Activated T-cell treated with anti-CD3 and anti-CD28 coated beads for 48 hours (primary cell): ENCODE measurements at places on chromosomes 3 and 15.

DNA sequence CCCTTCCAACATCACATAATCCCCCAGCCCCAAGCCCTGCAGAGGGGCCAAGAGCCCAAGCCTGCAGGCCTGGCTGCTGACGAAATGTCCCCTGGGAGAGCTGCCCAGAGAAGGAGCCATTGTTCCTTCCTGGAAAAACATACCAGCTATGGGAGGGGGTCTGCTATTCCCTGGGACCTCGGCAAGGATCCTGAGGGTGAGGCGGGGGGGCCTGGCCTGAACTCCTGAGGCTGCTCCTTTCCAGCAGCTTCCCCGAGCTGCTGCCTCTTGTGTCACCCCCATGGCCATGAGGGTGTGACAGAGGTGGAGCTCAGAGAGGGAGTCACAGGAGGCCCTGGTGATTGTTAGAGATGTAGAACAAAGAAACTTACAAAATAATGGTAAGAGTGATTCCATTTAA, 12.9 kb downstream of the LOXL1 start:
- DNase-seq, result no peak

DNA sequence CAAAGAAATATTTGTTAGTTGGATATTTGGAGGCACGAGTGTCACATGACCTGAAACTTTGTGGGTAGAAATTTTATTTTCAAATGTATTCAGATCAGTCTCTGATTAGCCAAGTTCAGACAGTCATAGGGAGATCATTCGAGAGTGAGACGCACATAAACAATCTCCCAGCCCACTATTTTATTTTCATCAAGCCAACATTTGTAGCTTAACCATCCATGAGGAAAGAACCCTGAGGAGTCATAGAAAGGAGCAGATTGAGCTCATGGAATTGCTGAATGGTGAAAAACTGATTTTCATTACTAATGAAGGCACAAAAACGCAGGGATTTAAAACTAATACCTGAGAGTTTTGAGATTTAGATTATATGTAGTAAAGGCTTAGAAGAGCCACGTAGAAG, 548.7 kb downstream of the NSUN3 start:
- no peak for DNase-seq

DNA sequence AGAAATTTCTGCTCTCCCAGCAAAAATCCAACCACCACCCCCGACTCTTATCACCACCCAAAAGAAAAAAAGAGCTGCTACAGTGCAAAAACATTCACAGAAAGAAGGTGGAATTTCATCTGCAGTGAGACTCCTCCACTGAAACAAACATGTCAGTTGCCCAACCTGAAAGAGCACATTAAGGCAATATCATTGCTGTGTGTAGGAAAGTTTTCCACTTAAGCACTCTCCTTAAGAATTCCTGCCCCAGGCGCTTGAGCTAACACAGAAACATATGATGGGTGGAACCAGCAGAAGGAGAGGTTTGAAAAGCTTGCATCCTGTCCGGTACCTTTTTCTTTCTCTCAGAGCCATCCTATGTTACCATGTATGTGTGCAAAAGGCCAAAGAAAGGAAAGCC, 200.8 kb upstream of the GADL1 start:
- no peak for DNase-seq

GRCh38 chr3:108588601-108589000, 637 bp downstream of the CIP2A start:
- no peak for DNase-seq

DNA sequence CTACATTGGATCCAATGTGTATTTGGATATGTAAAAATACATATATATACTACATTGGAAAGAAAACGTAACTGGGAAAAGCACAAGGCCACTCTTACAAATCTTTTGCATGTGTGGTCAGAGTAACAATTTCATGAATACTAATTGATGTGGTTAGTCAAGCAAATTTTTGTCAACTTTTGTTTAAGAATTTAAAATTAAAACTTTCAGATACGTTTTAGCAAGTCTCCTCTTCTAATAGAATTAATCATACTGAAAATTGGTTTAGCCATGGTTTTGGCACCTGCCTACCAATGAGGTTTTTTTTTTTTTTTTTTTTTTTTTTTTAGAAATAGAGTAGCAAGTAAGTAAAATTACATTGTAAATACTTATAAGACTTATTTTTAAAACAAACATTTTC, 153.0 kb upstream of the CGNL1 start:
- no peak for DNase-seq

DNA sequence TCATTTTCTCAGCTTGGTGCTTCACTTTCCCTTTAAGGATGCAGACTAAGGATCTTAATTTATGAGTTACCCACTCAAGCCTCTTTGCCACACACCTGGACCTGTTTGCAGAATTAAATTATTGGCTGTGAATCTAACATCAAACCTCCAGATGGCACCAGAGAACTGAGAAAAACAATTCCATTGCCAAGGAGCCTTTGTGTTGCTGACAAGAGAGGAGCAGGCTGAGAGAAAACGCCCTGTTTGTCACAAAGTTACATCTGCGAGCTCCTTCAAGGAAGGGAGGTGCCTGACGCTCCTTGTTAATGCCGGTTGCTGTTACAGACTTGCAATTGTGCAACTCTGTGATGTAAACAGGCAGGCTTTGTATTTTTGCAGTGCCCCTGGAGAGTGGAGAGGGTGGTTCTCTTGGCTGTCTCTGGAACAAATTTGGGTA, 36.3 kb upstream of the TMC3 start:
- no peak for DNase-seq

- no peak for DNase-seq
These were observed 806.6 kb downstream of the SQOR start for GRCh38 chr15:46441294-46442062.

GRCh38 chr3:25469558-25469957, 41.5 kb downstream of the RARB start:
- no peak for DNase-seq

- DNase-seq, result no peak
These were observed 869.8 kb upstream of the CFAP20DC start for GRCh38 chr3:59919586-59919985.

DNA sequence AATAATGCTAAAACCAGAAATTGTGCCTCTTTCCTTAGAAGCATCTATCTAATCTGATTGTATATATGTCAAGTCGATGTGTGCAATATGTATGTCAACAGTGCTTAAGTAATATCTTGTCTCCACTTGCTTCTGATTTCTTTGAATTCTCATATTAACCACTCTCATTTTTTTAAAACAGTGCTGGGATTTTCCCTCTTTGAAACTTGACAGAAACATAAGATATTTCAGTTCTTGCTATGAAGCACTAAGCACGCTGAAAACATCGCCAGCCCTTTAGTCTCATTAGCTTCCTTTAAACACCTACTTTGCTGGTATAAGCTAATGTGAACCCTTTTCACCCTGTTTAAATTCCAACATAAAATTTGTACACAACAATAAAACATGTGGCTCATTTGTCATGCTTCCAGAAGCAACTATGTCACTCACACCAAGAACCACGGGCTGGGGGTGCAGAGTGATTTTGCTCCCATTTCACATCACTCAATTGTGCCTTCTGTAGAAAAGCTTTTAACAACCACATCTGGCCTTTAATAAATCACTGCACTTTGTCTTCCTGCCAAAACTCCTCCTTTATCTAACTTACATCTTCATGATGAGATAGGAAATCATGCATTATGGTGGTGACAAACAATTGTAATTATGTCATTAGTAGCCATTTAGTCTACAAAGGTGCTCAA, 185.2 kb downstream of the FOXP1 start:
- DNase-seq, result no peak

- DNase-seq, result no peak
These were observed 281.9 kb downstream of the ADAMTSL3 start for GRCh38 chr15:83935774-83936173.

GRCh38 chr3:146078031-146078430, 83.0 kb downstream of the PLOD2 start:
- no peak for DNase-seq

DNA sequence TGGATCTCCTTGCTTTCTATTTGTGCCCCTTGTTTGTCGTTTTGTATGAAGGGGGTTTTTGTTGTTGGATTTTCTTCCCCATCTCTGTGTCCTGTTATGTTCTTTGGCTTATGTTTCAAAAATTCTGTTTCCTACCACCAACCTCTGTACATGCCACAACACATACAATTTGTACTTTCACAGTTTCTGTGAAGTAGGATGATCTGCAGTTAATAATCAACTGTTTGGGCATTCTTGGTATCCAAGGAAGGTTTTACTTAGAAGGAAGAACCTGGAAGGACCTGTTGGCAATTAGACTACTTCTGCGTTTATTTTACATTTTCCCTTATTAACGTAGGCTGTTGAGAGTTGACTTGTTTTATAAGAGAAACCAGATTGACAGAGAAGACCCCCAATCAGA, 8.3 kb downstream of the SETD5 start:
- no peak for DNase-seq

GRCh38 chr15:71447328-71448250, 332.3 kb downstream of the THSD4 start:
- DNase-seq, result no peak

- DNase-seq, result no peak
These were observed 95.6 kb downstream of the CD200R1L start for GRCh38 chr3:112751061-112751460.

DNA sequence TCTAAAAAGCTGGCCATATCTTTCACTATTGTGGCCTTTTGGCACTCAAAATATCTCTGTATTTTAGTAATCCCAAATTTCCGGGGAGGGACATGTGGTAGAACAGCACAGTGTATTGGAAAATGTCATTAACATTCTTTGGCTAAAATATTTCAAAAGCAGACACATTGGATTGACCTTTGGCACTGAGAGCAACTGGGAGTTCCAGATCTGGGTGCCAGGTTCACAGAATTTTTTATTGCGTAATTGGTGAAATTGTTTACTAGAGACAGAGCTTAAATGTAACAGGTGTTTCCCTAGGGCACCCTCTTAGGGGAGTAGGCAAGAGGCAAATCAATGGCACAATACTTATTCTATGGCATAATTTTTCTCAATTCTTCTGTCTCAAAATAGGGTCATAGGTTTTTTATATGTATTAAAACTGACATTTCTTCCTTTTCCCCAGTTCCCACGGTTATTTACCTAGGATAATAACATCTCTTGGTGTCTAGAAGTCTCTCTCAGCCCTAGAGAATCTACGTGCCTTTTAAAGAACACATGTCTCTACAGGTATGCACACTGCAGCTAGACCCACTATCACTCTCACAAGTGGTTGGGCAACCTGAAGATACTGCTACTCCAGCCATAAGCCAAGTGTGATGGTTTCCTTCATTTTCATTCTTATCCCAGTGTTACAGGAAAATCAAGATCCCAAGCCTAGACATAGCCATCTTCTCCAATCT, 10.6 kb downstream of the RBMS3 start:
- DNase-seq, result no peak

- DNase-seq, result no peak
These were observed 9.3 kb downstream of the VEPH1 start for GRCh38 chr3:157493627-157494550.

- DNase-seq, result no peak
These were observed 6.9 kb downstream of the RTP2 start for GRCh38 chr3:187695449-187695848.

DNA sequence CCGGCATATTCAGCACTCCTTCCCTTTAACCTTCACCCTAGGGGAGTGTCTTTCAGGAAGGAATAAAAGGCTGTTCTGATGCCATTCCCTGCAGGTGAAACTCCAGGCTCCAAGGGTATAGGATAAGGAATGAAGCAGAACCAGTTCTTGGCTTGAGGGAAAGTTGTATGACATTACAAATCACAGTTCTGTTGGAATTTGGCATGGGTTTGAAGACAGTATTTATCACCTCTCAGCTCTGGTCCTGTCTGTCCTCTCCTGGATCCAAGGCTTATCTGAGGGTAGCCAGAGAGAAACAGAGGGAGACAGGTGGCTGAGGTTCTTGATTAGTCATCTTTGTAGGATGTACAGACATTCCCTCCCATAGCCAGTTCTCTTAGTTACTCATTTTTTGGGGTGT, 37.1 kb downstream of the RAB11A start:
- no peak for DNase-seq

DNA sequence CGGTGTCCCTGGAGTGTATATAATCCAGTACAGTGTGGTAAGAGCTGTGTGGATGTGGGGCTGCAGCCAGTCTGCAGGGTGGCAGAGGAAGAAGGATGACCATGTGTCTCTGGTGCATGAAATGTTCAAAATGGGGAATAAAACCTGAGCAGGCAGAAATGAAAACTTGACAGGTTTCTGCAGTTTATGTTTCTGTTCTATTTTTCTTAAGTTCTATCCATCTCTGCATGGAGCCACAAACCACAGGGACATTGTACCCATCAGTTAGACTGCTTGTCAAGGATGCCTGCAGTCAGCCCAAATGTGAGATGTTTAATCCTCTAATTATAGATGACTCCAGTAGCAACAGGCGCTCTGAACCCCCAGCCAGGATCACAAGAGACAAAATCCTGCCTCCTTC, 216.7 kb downstream of the IL20RB start:
- no peak for DNase-seq

DNA sequence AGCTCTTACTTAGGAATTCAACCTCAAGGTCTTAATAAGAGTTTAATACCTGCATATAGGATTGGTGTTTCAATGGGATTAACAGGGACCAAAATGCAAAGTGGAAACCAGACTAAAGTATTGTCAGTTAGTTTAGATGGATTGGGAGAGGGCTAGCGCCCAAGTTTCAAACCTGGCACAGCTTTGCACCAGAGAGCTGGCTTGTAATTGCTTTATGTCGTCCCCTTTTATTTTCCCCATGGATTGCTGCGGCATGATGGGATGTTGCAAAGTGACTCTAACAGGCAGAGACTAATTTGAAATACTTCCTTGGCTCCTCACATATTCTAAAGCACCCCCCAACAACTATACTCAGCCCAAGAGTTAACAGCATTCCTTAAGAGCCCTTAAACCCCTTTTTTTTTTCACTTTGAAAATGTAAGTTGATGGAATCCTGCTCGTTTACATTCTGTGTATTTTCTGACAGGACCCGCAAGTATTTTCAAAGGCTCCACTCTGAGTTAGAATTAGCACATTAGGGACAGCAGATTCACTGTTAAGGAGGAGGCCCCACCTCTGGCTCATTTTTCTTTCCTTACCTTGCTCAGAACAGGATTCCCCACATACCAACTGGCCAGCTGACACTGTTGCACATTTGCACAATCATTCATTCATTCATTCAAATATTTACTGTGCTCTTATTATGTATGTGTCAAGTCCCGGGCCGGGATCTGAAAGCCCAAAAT, 214.2 kb downstream of the ERC2 start:
- DNase-seq, result no peak
